Activated naive CD8-positive, alpha-beta T cell treated with anti-CD3 and anti-CD28 coated beads, Interleukin-2, amount 50 U/mL, for 16 hours (primary cell): ENCODE measurements at places on chromosomes 1 and 21.

DNA sequence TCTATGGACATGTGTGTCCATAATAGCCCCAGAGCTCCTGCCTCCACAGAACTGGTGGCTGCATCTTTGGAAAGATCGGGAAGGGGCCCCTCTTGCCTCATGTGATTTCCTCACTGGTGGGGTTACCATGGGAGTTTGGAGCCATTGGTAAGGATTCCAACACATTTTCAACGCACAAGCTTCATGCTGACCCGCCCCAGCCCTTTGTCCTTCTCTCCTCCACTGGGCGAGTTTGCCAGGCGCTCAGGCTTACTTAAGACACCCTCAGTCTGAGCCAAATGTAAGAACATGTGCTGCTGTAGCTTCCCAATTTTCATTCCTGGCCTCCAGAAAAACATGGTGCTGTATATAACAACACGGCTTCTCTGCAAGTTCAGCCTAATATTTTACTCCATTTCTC is 72.4 kb downstream of the ATP5PO start:
- DNase-seq: no peak

GRCh38 chr1:168129933-168130332 is 6.8 kb downstream of the GPR161 start:
- no peak for DNase-seq

- DNase-seq: no peak
Observed at GRCh38 chr1:216881695-216882094, 158.5 kb upstream of the ESRRG start.

- DNase-seq: no peak
Observed at GRCh38 chr1:60865166-60865565, 217.2 kb upstream of the NFIA start.

DNA sequence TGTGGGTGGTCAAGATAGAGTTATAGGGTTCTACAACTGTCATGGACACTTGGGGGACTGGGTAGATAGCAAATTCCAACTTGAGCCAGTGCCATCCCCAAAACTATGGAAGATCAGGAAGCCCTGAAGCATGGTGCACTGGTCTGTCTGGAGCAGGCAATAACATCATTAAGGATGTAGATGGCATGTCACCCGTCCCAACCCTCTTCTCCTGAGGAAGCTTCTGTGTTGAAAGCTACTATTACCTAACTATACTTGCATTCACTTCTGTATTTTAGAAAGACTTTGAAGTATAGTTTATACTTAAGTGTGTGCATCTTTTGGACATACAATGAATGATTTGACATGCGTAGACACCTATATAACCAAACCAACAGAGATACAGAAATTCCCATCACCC is 32.9 kb downstream of the RABIF start:
- no peak for DNase-seq
